Globus pallidus (tissue), 1 donor: ENCODE measurements at places on chromosomes 2 and 18.
A peak's percentile ranks its signal among the peaks of the same experiment; 100 is the strongest.

DNA sequence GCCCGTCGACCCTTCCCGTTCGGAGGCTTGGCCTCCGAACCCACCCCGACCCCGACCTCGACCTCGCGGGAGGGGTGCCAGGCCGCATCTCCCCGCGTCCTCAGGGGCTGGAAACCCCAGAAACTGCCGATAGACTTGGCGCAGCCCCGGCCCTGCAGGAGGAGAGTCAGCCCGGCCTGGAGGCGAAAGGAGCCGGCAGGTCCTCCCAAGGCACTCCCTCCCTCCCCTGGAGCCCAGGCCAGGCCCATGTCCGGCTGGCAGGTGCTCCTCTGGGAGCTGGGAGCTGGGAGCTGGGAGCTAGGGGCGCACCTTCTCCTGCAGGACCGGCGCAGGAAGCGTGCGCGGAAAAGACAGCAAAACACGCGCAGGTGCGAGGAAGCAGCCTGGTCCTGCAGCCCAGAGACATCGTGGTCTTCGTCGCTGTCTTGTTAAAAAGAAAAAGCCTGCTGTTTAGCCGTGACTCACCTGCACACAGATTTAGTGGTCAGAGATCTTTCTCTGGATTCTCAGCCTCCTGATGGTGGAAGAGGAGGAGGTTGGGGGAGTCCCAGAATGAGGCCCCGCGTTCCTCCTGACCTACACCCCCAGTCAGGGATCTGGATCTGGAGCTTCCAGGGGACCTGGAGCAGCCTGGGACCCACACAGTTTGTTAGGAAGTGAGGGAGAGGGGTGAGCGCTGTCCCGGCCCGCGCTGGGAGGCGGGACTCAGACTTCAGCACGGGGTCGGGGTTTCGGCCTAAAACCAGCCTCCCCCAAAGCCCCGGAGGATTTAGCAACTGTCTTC lies 660 bp upstream of the MBP start:
- DNase-seq = no peak

GRCh38 chr2:239433777-239434403 lies 33.1 kb upstream of the HDAC4 start:
- no peak for DNase-seq

DNA sequence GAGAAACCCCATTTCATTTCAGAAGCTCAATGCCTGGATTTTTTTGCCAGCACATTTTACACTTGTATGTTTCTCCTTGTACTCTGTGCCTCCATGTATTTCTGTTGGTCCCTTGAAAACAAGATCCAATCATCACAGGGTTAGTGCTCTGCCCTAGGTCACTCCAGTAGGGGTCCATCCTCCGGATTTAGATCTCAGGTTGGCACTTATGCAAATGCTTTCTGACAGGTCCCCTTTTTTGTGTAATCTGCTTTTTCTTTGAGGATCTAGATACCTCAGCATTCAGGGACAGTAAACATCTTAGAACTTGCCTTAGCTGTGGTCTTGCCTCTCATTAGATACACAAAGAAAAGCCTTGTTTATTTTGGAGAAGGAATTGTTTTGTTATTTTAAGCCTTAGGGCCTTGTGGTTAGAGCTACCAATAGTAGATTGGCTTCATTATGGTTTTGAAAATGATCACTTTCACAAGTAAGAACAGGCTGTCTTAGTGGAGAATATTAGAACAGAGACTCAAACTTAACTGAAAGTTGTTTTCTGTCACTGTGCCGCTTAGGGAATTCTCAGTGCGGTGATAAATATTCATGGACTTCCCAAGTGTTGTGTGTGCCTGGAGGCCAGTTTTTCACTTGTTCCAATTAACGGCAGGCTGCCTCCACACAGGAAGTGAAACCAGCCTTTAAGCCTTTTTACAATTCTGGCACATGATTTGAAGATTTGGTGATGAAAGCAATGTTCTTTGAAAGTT lies 7.8 kb downstream of the MERTK start:
- DNase-seq = peak; percentile 65

GRCh38 chr2:45984896-45985473 lies 312.2 kb upstream of the EPAS1 start:
- DNase-seq = no peak

- no peak for DNase-seq
Observed at GRCh38 chr2:28972778-28973335, 8.2 kb upstream of the TOGARAM2 start.

GRCh38 chr2:2581331-2582159 lies 250.5 kb upstream of the MYT1L start:
- DNase-seq = no peak

DNA sequence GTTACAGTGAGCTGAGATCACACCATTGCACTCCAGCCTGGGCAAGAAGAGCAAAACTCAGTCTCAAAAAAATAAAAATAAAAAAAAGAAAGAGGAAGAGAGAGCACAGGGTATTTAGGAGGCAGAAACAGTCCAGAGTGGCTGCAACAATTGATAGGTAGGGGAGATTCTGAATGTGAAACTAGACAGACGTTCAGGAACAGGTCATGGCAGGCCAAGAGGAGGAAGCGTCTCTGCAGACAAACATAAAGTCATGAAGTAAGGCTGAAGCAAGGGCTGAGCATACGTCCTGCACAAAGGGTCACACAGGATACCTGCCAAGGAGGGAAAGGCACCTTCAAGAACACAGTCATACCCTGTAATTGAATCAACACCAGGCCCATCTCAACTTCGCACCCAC lies 64.1 kb upstream of the ZNF532 start:
- DNase-seq = no peak

GRCh38 chr18:45007531-45007930 lies 326.8 kb downstream of the SETBP1 start:
- no peak for DNase-seq

DNA sequence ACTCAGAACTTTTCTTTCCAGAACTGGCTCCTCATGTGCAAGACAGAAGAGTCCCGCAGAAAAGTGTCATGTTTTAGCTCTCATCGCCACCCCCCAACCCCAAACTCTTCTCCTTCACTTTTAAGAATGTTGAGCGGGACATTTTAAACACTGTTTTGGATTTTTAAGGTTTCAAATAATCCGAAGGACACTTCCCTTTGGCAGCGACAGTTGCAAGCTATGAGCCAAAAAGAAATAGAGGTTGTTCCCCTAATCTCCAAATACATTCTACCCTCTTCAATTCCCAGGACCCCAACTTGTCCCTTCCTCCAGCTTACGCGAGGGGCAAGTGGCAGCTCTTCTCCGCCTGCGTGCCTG lies 678 bp upstream of the UBE2E3 start:
- DNase-seq = peak; percentile 42

DNA sequence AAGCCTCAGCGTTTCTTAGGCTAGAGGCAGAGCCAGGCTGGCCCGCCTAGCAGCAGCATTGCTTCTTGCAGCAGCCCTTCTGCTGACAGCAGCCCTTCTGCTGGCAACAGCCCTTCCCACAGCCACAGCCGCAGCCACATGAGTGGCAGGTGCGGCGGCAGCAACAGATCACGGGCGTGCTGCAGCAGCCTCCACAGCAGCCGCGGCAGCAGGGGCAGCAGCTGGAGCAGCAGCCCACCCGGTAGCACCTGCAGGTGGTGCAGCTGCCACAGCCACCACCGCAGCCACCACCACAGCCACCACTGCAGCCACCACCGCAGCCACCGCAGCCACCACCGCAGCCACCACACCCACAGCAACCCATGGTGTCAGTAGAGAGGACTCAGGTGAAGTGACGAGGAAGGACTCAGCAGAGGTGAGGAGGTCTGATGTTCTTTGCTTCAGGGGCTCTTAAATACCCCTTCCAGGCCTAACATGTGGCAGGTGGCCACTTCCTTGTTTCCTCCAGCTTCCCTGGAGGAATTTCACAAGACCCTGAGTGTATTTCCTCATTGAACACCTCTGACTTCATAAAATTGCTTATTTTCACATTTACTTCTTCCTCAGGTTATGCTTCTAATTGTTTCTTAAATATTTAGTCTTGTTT lies at the start of gene SCYGR6:
Gene SCYGR6, minus strand, starts transcription at position 364 of the 646 bp plus-strand sequence. Its CDS starts 0 bp downstream, at position 364.
- DNase-seq = no peak

GRCh38 chr2:153543635-153544071 lies 65.1 kb upstream of the RPRM start:
- DNase-seq = no peak

DNA sequence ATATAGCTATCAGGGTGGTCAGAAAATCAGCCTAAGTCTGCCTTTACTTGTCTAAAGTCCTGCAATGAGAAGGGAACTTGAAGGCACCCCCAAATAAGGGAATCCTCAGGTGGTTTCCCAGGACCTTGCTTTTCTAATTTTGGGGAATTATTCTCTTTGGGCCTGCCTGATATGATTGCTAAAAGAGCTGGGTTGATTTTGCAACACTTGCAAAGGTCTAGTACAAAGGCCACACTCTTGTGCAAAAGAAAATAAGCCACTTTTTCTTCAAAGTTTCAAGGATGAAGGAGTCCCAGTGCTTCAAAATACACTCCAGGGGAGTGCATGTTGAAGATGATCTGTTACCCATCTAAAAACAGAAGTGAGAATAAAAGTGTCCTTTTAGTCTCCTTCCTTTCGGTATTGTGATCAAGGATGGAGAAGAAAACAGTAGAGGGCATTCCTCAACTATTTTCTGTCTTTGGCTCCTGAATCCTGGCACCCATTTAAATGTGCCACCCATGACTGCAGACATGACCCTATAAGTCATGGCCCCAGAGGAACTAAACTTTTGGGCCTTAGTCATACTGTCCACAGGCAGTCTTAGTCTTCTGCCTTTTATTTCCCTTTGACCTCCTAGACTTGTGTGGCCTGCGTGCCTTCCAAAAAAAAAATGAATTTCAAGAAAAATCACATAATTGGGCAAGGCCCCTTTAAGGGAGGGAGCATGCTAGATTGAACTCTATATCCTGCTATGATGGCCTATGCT lies 5.1 kb downstream of the SULT1C3 start:
- no peak for DNase-seq

GRCh38 chr2:216548901-216549331 lies 50.3 kb downstream of the RPL37A start:
- peak; percentile 21 for DNase-seq
